Trophoblast cell (in vitro differentiated cells and primary cell): ENCODE measurements at places on chromosomes 4 and X.
A peak's percentile ranks its signal among the peaks of the same experiment; 100 is the strongest.

DNA sequence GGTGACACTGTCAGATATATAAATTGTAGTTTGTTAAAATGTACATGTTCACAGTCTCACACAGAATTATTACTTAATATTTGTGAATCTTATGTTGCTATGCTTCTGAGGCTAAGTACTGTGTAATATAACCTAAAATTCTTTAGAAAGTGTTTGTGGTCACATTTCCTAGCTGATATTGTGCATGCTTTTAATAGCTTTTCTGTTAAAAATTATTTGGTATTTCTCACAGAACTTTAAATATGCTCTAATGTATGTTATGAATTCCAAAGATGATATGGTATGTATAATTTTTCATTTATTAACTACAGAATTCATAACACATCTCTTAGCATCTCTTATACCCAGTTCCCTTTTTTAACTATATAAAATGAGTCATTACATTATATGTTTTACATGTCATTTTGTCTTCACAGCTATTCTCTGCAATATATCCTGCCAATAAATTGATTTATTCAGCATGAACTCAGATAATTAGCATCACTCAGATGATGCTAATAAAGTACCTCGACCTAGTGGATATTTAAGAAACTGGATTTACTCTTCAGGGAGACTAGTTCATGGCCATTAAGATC lies 9.3 kb downstream of the PTPN13 start:
- H3K27ac ChIP-seq, result no peak overlapping the region
- no peak for DNase-seq
- H3K4me1 ChIP-seq, result no peaks in the 10 kb centered on the region
- no peaks in the 10 kb centered on the region for H3K36me3 ChIP-seq

- no peak overlapping the region for H3K4me3 ChIP-seq
- no peak for DNase-seq
- no peaks in the 10 kb centered on the region for H3K4me1 ChIP-seq
- no peaks in the 10 kb centered on the region for H3K27me3 ChIP-seq
- H3K36me3 ChIP-seq, result no peaks in the 10 kb centered on the region
- H3K27ac ChIP-seq, result no peak overlapping the region
Observed at GRCh38 chr4:16289897-16290554, 63.8 kb upstream of the TAPT1 start.

GRCh38 chrX:37854148-37854547 lies 6.8 kb upstream of the DYNLT3 start:
- H3K27me3 ChIP-seq, result no peaks in the 10 kb centered on the region
- no peak for DNase-seq
- no peaks in the 10 kb centered on the region for H3K36me3 ChIP-seq
- H3K4me3 ChIP-seq, result no peak overlapping the region
- H3K27ac ChIP-seq, result no peak overlapping the region

DNA sequence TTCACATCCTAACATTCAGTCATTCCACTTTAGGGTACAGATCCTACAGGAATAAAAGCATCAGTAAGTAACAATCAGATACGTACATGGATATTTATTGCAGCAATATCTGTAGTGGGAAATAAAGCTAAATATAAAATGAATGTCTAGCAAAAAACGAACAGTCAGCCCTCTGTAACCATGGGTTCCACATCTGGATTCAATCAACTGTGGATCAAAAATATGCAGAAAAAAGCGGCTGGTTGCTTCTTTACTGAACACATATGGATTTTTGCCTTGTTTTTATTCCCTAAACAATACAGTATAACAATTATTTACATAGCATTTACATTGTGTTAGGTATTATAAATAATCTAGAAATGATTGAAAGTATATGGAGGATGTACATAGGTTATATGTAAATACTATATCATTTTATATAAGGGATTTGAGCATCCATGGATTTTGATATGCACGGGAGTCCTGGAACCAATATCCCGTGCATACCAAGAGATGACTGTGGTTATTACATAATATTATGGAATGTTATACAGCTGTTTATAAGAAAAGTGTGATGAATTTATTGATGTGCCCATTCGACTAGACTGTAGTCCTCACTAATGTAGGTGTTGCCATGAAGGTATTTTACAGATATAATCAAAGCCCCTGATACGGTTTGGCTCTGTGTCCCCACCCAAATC lies 132.8 kb downstream of the ARHGEF9 start:
- H3K36me3 ChIP-seq, result no peaks in the 10 kb centered on the region
- DNase-seq, result no peak
- H3K4me3 ChIP-seq, result no peak overlapping the region
- no peak overlapping the region for H3K27ac ChIP-seq
- no peaks in the 10 kb centered on the region for H3K27me3 ChIP-seq

DNA sequence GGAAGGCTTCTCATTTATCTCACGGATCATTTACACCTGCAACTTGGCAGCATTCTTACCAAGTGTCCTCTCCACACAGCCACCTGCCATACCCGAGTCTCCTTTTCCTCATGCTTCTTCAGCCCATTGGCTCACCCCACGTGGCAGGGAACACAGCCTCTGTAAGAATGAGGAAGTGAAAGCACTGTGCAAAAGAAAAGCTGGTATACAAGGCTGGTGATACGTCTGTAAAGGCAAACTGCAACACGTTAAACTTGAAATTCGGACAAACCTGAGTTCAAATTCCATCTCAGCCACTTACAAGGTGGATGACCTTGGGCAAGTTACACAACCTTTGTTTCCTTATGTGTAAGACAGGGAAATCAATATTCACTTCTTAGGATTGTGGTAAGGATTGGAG lies 164.0 kb upstream of the RASGEF1B start:
- no peaks in the 10 kb centered on the region for H3K27me3 ChIP-seq
- no peak overlapping the region for H3K27ac ChIP-seq
- H3K36me3 ChIP-seq, result no peaks in the 10 kb centered on the region
- peak; percentile 53 for DNase-seq

DNA sequence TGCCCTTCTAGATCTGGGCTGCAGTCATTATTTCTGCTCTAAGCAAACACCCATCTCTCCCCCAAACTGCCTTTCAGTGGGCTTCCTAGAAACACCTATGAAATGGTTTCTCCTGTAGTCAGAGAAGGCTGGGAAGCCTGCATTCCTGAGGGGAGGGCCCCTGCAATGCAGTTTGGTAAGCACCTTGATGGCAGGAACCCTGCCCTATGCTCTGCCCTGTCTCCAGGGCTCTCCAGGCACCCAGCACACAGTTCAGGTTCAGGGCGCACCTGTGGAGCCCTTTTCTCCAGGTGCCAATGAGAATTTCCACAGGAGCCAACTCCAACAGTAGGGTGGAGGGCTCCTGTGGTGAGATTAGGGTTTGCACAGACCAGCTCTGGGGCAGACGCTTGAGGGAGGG lies 69.1 kb upstream of the FBXW7 start:
- no peak overlapping the region for H3K27ac ChIP-seq
- H3K27me3 ChIP-seq, result no peaks in the 10 kb centered on the region
- peak; percentile 33 for DNase-seq
- no peaks in the 10 kb centered on the region for H3K36me3 ChIP-seq

GRCh38 chr4:7837597-7838135 lies 102.0 kb downstream of the AFAP1 start:
- peaks cover 7% of the 10 kb centered on the region for H3K4me1 ChIP-seq
- no peaks in the 10 kb centered on the region for H3K27me3 ChIP-seq
- H3K36me3 ChIP-seq, result peaks cover 11% of the 10 kb centered on the region
- H3K27ac ChIP-seq, result no peak overlapping the region

GRCh38 chr4:149708513-149709130 lies 107.0 kb downstream of the IQCM start:
- H3K4me3 ChIP-seq, result no peak overlapping the region
- H3K27ac ChIP-seq, result no peak overlapping the region
- no peak for DNase-seq
- no peaks in the 10 kb centered on the region for H3K36me3 ChIP-seq

DNA sequence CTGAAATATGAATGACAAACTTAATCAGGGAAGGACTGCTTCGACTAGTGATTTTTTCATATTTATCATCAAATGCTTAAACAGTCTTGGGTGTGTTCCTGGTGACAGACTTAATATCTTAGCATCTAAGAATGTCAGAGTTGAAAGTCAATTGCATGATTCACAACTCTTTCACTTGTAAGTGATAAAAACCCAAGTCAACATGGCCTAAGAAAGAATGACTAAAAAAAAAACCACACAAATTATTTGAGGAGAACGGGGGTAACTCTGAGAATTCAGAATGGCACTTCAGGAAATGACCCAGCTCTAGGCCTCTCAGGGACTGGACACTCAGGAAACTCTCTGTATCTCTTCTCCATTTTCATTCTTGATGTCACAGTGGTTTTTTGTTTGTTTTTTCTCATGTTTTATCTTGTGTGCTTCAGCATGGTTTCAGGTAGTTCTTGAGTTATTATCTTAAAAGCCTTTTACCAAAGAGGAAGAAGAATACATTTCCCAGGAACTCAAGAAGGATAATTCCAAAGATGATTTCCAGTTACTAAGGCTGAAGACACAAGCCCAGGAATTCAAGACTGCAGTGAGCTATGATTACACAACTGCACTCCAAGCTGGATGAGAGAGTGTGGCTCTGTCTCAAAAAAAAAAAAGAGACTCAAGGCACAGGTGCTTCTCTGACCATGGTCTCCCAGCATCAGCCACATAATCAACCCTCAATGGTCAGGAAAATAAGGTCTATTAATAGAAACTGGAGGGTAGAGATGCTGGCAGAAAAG lies 1697.8 kb upstream of the IGFBP7 start:
- peaks cover 2% of the 10 kb centered on the region for H3K4me1 ChIP-seq
- H3K27ac ChIP-seq, result peak overlapping the region; percentile 41
- DNase-seq, result peak; percentile 28

DNA sequence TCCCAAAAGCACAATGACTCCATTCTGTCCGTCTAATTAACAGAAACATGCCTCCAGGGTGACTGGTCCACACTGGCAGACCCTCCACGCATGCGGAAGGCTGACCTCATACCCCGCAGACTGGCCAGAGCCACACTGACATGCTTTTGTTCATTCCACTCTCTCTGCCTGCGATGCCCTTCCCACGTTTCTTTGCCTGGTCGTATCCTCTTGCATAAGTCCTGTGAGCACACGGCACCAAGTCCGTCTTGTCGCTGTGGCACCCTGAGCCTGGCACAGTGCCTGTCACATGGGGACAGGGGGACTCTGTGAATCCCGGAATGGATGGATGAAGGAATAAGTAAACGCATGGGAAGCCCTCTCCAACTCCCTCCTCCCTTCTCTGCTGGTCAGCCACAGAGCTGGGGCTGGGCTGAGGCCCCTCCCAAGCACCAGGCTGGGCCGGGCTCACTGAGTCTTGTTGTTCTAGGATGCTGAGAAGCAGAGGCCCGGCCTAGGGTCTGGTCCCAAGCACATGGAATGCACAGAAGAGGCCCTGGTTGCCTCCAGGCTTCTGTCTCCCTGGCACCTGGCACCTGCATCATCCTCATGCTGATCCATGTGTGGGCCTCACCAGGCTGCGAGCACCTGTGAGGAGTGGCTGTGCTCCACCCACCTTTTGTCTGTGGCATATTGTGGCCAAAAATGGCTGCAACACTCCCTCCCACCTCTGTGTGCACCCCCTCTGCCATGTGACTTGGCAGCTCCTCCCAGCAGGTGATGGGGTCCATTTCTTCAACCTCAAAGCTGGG lies 38.9 kb upstream of the C4orf50 start:
- H3K27ac ChIP-seq, result no peak overlapping the region
- H3K36me3 ChIP-seq, result no peaks in the 10 kb centered on the region
- no peak overlapping the region for H3K4me3 ChIP-seq
- no peaks in the 10 kb centered on the region for H3K4me1 ChIP-seq
- H3K27me3 ChIP-seq, result no peaks in the 10 kb centered on the region

DNA sequence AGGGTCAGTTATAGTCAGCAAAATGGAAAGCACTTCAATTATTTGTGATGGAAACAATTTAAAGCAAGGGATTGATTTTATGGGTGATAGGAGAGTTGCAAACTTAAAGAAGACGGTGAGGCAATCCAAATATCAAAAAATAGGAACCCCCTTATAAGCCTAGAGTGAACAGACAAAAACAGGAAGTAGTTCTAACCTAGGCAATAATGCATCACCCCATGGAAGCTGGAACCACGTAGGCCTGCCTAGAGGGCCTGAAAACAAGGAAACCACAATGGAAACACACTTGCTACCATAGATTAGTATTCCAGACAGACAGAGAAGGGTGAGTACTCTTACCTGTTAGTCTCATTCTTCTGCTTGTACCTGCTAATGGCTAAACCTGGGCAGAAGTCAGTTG lies 13.5 kb upstream of the GK2 start:
- H3K27ac ChIP-seq, result no peak overlapping the region
- H3K27me3 ChIP-seq, result no peaks in the 10 kb centered on the region

- peaks cover 3% of the 10 kb centered on the region for H3K4me1 ChIP-seq
- peak; percentile 58 for DNase-seq
- peaks cover 20% of the 10 kb centered on the region for H3K36me3 ChIP-seq
- H3K27me3 ChIP-seq, result no peaks in the 10 kb centered on the region
- no peak overlapping the region for H3K4me3 ChIP-seq
Observed at GRCh38 chr4:118740869-118741268, 55.7 kb downstream of the METTL14 start.

- H3K36me3 ChIP-seq, result no peaks in the 10 kb centered on the region
- H3K27me3 ChIP-seq, result no peaks in the 10 kb centered on the region
- no peak overlapping the region for H3K27ac ChIP-seq
- DNase-seq, result no peak
Observed at GRCh38 chr4:183934761-183935160, 29.7 kb downstream of the STOX2 start.

GRCh38 chrX:111244235-111244750 lies 26.0 kb downstream of the CAPN6 start:
- H3K4me1 ChIP-seq, result no peaks in the 10 kb centered on the region
- peaks cover 24% of the 10 kb centered on the region for H3K36me3 ChIP-seq
- DNase-seq, result no peak
- no peaks in the 10 kb centered on the region for H3K27me3 ChIP-seq

DNA sequence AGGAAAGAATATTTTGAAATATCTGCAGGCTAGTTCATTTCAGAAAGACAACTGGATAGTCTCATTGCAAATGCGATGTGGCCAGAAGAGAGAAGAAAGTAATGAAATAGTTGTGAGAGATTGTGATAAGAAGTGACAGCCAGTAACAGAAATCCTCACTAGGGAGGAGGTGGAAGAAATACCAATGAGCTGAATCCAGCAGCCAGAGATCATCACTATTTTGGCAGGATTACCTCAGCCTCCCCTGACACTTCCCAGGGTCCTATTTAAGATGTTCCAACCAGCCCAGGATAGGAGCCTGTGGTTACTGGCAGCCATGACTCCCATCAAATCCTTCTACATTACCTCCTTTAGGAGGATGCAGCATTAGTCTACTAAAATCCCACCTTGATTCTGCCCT lies 76.7 kb upstream of the ARHGAP24 start:
- H3K4me3 ChIP-seq, result no peak overlapping the region
- H3K4me1 ChIP-seq, result no peaks in the 10 kb centered on the region
- H3K27ac ChIP-seq, result no peak overlapping the region
- no peaks in the 10 kb centered on the region for H3K36me3 ChIP-seq
- no peaks in the 10 kb centered on the region for H3K27me3 ChIP-seq
- DNase-seq, result peak; percentile 59

- no peaks in the 10 kb centered on the region for H3K4me1 ChIP-seq
- H3K27me3 ChIP-seq, result no peaks in the 10 kb centered on the region
- H3K4me3 ChIP-seq, result no peak overlapping the region
- H3K27ac ChIP-seq, result no peak overlapping the region
- no peaks in the 10 kb centered on the region for H3K36me3 ChIP-seq
Observed at GRCh38 chr4:85805891-85806290, 330.9 kb downstream of the ARHGAP24 start.
